DND-41 (cell line): ENCODE measurements at places on chromosomes 2 and 18.
A peak's percentile ranks its signal among the peaks of the same experiment; 100 is the strongest.

- no peaks in the 10 kb centered on the region for H3K4me1 ChIP-seq
- no peaks in the 10 kb centered on the region for H3K36me3 ChIP-seq
- H3K4me3 ChIP-seq, result no peak overlapping the region
- H3K27me3 ChIP-seq, result peaks cover 4% of the 10 kb centered on the region
Measured at GRCh38 chr18:58823412-58823811, 41.3 kb upstream of the ZNF532 start.

DNA sequence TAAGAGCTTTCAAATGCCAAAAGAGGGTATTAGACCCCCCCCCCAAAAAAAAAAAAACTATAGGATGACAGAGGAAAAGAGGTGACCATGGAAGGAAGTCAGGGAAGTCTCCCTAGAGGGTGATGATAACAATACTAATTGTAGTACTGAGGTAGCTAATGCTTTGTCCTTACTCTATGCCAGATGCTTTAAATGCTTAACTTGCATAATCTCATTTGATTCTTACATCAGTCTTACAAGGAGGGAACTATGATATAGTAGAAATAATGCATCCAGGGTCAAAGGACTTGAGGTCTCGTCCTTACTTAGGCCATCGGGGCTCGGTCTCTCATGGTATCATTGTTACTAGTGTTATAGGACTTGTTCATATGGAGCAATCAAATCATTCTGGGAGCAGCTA lies 9.1 kb downstream of the IDH1 start:
- no peak overlapping the region for H3K4me3 ChIP-seq
- H3K27me3 ChIP-seq, result no peaks in the 10 kb centered on the region
- DNase-seq, result no peak
- H3K4me1 ChIP-seq, result no peaks in the 10 kb centered on the region
- H3K27ac ChIP-seq, result no peak overlapping the region

- H3K4me3 ChIP-seq, result no peak overlapping the region
- no peaks in the 10 kb centered on the region for H3K27me3 ChIP-seq
- H3K4me1 ChIP-seq, result no peaks in the 10 kb centered on the region
- H3K27ac ChIP-seq, result no peak overlapping the region
Measured at GRCh38 chr2:63301481-63301880, 250.9 kb downstream of the OTX1 start.

DNA sequence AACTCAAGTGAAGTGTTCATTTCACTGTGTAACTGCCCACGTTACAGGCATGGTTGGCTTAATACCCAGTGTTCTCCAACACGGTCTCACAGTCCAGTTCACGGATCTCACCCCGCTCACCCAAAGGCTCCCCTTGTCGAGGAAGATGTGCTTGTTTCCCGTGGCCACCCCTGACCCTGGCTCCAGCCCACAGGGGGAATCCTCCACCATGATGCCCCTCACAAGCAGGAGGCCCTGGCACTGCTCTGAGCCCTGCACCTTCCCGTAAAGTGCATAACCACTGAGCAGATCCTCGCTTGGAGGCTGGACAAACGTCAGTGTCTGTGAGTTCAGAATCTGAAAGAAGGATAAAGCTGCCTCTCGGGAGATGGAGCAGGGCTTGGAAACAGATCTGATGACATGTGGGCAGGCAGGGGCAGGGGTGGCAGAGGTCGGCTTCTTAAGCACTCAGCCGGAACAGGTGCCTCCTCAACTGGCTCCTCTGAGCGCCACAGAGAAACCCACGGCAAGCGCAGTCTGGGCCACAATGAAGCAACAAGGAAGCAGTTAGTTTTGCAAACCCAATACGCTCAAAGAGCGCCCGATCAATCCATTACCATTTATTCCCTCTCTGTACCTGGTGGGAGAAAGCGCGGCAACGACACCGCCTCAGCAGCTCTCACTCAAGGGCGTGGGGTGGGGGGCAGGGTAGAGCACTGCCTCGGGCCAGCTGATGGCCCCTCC lies 17.6 kb downstream of the HDAC4 start:
- H3K4me3 ChIP-seq, result no peak overlapping the region
- H3K27me3 ChIP-seq, result no peaks in the 10 kb centered on the region
- peaks cover 39% of the 10 kb centered on the region for H3K4me1 ChIP-seq
- peak overlapping the region; percentile 58 for H3K27ac ChIP-seq

DNA sequence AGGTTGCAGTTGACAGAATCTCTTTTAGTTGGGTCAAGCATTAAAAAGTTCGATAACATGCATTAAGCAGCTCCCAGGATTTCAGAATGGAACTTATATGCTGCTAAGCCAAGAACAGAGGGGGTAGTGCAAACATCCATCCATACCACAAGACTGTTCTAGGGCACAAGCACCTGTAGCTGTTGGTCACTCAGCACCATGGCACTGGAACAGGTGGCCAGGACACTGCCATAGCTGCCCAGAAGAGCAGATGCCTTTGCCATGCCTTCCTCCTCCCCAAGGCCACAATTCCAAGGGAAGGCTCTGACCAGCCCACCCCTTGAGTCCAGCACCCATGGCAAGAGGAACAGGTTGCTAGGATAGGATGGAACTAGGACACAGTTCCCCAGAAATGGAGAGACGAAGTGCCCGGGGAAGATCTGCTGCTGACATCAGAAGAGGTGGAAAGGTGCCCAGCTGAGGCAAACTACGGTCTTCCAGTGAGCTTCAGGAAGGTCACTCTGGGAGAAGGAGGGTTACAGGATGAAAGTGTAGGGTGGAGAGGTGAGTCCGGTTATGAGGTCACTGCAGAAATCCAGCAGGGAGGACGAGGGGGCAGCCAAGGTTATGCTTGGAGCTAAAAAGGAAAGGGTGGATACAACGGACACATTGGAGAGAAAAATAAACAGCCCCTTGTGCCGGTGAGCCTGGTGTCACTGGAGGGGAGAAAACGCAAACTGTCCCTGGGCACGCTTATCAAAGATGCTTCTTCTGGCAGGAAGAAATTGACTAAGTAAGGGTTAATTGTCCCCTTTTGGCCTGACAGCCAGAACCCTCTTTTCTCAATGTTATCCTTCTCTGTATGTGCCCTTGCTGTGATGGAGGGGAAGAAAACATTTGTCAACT lies 41.9 kb downstream of the C1QL2 start:
- no peak overlapping the region for H3K27ac ChIP-seq
- no peaks in the 10 kb centered on the region for H3K4me1 ChIP-seq
- H3K4me3 ChIP-seq, result no peak overlapping the region
- no peaks in the 10 kb centered on the region for H3K36me3 ChIP-seq
- peaks cover 2% of the 10 kb centered on the region for H3K27me3 ChIP-seq

- no peaks in the 10 kb centered on the region for H3K27me3 ChIP-seq
- no peaks in the 10 kb centered on the region for H3K36me3 ChIP-seq
- H3K4me1 ChIP-seq, result no peaks in the 10 kb centered on the region
- no peak overlapping the region for H3K4me3 ChIP-seq
- DNase-seq, result no peak
- no peak overlapping the region for H3K27ac ChIP-seq
Measured at GRCh38 chr2:149994057-149994728, 406.6 kb upstream of the MMADHC start.

DNA sequence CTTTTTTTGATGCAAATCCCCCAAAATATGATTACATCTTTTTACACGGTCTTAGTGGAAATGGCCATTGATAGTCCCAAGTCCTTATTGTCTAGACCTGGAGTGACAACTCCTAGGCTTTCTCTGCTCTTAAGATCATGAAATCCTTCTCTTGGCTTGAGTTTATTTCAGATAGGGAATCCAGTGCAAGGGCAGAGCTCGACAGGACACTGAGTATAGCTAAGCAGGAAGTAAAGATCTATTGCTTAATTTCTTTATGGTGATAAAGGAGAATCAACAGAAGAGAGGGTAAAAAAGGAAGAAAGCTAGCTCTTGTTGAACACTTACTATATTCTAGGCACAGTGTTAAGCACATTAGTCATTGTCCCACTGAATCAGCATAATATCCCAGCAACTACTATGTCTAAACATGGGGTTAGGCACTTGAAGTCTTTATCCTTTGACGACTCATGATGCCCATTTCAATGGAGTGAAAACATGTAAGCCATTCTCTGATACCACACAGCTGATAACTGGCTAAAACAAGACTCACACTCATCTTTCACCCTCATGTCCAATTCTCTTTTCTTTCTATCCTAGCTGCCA lies 74.1 kb upstream of the LRATD1 start:
- no peak overlapping the region for H3K4me3 ChIP-seq
- no peak overlapping the region for H3K27ac ChIP-seq
- DNase-seq, result no peak
- H3K27me3 ChIP-seq, result no peaks in the 10 kb centered on the region

GRCh38 chr2:224241812-224242211 lies 160.1 kb downstream of the FAM124B start:
- H3K27me3 ChIP-seq, result no peaks in the 10 kb centered on the region
- H3K27ac ChIP-seq, result no peak overlapping the region
- no peak for DNase-seq
- H3K4me3 ChIP-seq, result no peak overlapping the region

GRCh38 chr18:13566941-13567746 lies 159.2 kb downstream of the FAM210A start:
- H3K4me3 ChIP-seq, result no peak overlapping the region
- peaks cover 24% of the 10 kb centered on the region for H3K36me3 ChIP-seq
- H3K27me3 ChIP-seq, result no peaks in the 10 kb centered on the region
- DNase-seq, result no peak
- peak overlapping the region; percentile 20; the same call in 1 of the 2 replicates for H3K27ac ChIP-seq
- H3K4me1 ChIP-seq, result peaks cover 26% of the 10 kb centered on the region; the same call in 1 of the 2 replicates

GRCh38 chr2:237623428-237624403 lies 3.7 kb upstream of the LRRFIP1 start:
- no peak overlapping the region for H3K27ac ChIP-seq
- DNase-seq, result no peak
- no peaks in the 10 kb centered on the region for H3K4me1 ChIP-seq
- peaks cover 9% of the 10 kb centered on the region for H3K27me3 ChIP-seq
- H3K36me3 ChIP-seq, result no peaks in the 10 kb centered on the region
- no peak overlapping the region for H3K4me3 ChIP-seq

- H3K27me3 ChIP-seq, result no peaks in the 10 kb centered on the region
- DNase-seq, result no peak
- no peak overlapping the region for H3K4me3 ChIP-seq
- H3K4me1 ChIP-seq, result no peaks in the 10 kb centered on the region
- H3K27ac ChIP-seq, result no peak overlapping the region
Measured at GRCh38 chr2:103789381-103790095, 1027.7 kb downstream of the TMEM182 start.

GRCh38 chr2:144146076-144146475 lies 373.8 kb downstream of the ZEB2 start:
- H3K27ac ChIP-seq, result no peak overlapping the region
- no peaks in the 10 kb centered on the region for H3K36me3 ChIP-seq
- no peaks in the 10 kb centered on the region for H3K4me1 ChIP-seq
- DNase-seq, result no peak

GRCh38 chr2:70554338-70554892 lies 789 bp upstream of the TGFA start:
- peaks cover 22% of the 10 kb centered on the region for H3K4me1 ChIP-seq
- peak overlapping the region; percentile 59 for H3K4me3 ChIP-seq
- no peak overlapping the region for H3K27ac ChIP-seq
- H3K36me3 ChIP-seq, result no peaks in the 10 kb centered on the region
- H3K27me3 ChIP-seq, result peaks cover 67% of the 10 kb centered on the region
- no peak for DNase-seq

GRCh38 chr2:150109028-150109427 lies 378.4 kb downstream of the RND3 start:
- no peak for DNase-seq
- H3K4me3 ChIP-seq, result no peak overlapping the region
- no peak overlapping the region for H3K27ac ChIP-seq
